ENCODE measurements at places on chromosomes 13 and 19.

DNA sequence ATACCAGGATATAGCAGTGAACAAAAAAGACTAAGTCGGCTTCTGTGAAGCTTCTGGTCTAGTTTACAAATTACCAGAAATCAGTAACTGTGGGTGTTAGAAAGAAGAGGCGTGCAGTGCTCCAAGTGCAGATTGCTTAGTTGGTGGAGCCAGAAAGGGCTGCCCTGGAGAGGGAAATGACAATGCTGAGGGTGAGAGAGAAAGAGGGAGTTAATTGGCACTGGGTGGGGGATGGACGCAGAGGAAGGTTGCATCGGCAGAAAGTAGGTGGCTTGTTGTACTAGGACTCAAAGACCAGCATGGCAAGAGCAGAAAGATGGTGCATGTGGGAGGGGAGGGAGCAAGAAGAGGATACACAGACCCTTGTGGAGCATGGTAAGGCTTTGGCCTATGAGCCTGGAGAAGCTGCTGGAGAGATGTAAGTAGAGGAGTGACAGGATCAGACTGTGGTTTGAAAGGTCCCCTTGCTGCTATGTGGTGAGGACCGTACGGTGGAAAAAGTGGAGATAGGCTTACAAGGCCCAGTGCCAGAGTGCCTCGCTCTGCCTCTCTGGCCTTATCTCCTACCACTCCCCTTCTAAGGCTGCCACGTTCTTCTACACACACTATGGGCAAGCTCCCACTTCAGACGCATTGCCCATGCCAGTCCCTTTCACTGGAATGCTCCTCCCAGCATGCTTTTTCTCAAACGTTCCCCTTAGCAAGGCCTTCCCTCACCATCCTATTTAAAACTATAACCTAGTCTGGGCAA is 13.5 kb downstream of the SMG9 start:
- DNase-seq: no peak

DNA sequence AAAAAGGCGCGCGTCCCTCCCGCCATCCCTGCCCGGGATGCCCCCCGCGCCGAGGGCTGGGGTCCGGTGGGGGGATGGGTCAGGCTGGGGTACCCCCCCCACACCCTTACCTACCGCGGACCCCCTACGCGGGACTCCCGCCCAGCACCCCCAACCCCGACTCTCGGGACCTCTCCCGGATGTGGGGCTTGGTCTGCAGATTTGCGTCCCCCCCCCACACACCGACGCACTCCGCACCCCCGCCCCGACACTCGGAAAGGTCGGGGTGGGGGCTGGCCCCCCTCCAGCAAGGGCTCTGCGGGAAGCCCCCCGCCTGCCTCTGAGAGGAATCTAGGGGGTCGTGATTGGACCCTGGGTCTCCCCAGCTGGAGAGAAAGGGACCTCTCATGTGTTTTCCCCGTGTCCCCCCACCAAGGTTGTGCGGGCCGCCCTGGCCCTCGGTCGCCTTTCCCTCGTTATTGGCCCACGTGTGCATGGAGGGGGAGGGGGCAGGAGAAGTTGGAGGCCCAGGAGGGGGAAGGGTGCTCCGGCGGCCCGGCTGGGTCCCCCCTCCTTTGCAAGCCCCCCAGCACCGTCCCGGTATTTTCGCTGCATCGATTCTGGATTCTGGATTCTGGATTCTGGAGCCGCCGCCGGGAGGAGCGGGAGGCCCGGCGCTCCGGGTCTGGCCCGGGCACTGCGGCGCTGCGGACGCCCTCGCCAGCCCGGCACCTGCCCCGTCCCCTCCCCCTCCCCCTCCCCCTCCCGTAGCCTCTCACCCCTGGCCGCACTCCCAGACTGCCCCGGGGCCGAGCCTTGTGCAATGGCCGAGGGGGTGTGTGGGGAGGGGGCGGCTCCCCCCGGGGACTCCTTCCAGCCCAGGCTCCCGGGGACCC is 607 bp downstream of the NFIC start:
- DNase-seq: no peak

GRCh38 chr13:57739089-57739488 is 107.5 kb downstream of the PCDH17 start:
- no peak for DNase-seq

DNA sequence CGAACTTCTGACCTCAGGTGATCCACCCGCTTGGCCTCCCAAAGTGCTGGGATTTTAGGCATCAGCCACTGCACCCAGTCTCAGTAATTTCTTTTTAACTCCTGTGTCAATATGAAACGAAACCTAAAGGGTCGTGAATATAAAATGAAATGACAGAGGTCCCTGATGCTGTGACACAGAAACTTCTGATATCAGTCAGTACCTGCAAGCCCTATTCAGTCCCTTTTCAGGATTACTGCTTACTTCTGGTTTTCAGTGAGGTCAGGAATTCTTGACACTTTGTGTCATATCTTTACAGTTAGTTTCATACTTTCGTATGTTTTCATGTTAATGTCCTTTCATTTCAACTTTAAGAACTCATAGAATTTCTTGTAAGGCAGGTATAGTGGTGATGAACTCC is 58.7 kb downstream of the RNF17 start:
- DNase-seq: no peak

GRCh38 chr19:54299126-54299498 is 13.9 kb downstream of the LILRA5 start:
- no peak for DNase-seq

DNA sequence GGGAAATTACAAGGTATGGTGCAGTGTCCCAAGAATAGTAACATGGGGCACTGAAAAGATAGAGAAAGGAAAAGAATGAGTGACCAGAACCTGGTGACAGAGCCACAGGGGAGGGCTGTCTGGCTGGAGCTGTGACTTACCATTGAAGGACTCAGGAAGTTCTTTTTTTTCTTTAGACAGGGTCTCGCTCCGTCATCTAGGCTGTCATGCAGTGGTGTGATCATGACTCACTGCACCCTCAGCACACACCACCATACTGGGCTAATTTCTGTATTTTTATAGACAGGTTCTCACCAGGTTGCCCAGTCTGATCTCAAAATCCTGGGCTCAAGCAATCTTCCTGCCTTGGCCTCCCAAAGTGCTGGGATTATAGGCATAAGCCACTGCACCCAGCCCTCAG is 8.8 kb upstream of the CPB2 start:
- no peak for DNase-seq

- no peak for DNase-seq
These were observed 350.5 kb downstream of the DACH1 start for GRCh38 chr13:71516521-71516920.

DNA sequence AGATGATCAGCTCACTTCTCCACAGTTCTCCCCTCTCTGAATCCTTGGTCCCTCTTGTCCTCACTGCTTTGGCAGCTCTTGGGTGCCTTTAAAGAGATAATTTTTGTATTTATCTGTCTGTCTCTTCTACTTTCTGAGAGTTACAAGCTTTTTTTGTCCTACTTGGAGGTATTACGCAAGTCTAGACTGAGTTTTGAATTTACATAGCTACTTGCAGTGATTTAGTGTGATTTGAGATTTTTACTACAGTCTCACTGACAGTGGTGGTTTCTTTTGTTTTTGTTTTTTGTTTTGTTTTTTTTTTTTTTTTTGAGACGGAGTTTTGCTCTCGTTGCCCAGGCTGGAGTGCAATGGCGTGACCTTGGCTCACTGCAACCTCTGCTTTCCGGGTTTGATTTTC is 22.1 kb downstream of the URI1 start:
- no peak for DNase-seq
